ENCODE measurements at places on chromosomes 2 and 18.
A peak's percentile ranks its signal among the peaks of the same experiment; 100 is the strongest.

GRCh38 chr2:239013678-239013976 lies 165.7 kb downstream of the TWIST2 start:
- DNase-seq: no peak

- no peak for DNase-seq
Measured at GRCh38 chr18:70387027-70387426, 98.2 kb downstream of the SOCS6 start.

GRCh38 chr2:3572620-3573019 lies 2.4 kb upstream of the RPS7 start:
- no peak for DNase-seq

- DNase-seq: peak; percentile 94
Measured at GRCh38 chr2:120765678-120766469, 30.2 kb downstream of the GLI2 start.

GRCh38 chr2:210586381-210586780 lies 30.0 kb downstream of the CPS1 start:
- peak; percentile 39 for DNase-seq

GRCh38 chr2:217393585-217394032 lies 533.7 kb upstream of the TNP1 start:
- peak; percentile 90 for DNase-seq

DNA sequence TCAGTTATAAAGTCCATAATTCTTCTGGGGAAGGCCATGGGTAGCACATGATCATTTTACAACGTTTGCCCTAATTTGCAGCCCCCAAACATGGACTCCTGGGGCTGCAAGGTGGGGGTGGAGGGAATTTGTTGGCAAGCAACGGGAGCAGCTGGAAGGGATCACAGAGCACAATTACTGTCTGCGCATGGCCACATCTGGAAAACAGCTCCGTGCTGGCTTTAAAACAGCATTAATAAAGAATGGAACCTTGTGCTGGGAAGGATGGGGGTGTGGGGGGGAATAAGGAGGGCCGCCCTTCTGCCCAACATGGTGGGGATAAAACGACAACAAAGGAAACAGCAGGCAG lies 60.9 kb upstream of the SLC14A2 start:
- DNase-seq: no peak

GRCh38 chr18:10232062-10232461 lies 222.4 kb upstream of the APCDD1 start:
- DNase-seq: no peak

GRCh38 chr2:27307287-27307544 lies 1.0 kb downstream of the UCN start:
- DNase-seq: no peak

DNA sequence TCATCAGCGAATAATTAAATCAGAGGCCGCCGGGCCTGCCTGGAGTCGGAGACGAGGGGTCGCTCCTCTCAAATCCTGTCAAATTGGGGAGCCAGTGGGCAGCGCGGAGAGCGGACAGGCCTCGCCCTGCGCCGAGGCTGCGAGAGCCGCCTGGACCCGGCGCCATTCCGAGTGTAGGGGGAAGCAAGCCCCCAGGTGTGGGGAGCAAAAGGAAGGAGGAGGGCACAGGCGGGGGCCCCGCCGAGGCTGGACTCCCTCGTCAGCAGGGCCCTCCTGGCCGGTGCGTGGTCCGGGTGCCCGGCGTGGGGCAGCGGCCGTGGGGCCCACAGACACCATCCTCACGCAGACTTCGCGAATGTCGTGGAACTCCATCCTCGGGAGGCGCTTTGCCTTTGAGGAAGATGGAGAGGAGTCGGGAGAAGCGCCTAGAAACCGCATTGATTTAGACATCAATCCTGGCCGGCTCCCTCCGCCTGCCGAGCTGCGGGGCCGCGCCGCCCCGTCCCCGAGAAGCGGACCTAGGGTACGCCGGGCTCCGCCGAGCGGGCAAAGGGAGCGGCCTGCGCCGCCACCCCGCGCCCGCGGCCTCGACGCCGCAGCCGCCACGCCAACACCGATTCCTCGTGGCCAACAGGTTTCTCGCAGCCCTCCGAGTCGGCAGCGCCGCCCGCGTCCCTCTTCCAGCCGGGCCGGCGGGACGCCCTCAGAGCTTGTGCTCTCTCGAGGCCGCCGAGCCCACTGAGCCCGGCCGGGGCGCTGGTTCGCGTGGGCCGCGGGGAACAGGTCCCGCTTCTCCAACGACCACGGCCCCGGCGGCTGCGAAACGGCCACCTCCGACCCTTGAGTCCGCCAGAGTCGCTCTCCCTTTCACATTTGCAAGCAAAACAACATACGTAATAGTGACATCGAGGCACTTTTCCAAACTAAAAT lies 6.7 kb upstream of the ONECUT2 start:
- DNase-seq: no peak

DNA sequence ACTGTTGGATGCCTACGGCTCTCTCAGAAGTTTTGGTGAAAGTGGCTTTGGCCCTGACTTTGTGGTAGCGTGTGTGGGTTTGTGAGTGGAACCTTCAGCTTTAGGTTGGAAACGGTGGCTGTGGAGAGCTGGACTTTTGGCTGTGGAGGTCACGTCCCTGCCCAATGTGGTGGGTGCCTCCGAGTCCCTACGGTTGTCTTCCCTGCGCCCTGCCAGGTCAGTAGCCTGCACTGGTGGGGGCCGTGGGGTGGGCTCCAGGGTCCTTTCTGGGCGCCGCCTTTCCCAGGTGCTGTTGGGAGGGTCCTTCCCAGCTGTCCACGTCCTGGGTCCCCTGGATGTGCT lies 11.1 kb downstream of the COLEC11 start:
- no peak for DNase-seq

GRCh38 chr2:206558492-206558891 lies 83.8 kb upstream of the FAM237A start:
- DNase-seq: no peak

DNA sequence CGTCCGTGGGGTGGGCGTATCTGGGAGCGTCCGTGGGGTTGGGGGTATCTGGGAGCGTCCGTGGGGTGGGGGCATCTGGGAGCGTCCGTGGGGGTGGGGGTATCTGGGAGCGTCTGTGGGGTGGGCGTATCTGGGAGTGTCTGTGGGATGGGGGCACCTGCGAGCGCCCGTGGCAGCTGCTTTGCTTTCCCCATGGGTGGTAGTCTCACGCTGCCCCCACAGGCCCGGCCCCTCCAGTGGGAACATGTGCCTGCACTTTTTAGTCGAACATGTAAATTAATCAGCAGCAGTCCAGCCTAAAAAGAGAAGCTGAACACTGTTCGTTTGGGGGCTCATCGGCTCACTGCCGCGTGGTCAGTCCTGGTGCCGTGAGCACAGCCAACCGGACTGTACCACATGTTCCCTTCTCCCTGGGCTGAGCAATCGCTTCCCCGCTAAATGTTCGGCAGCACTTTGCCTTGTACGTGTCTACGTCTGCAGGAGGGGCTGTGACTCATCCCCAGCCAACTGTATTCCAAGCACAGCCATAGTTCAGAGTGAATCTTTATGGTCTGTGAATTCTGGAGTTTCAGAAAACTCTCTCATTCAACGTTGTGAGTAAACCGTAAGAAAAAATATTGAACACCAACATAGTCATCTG lies 271.5 kb downstream of the AGAP1 start:
- DNase-seq: peak; percentile 94

DNA sequence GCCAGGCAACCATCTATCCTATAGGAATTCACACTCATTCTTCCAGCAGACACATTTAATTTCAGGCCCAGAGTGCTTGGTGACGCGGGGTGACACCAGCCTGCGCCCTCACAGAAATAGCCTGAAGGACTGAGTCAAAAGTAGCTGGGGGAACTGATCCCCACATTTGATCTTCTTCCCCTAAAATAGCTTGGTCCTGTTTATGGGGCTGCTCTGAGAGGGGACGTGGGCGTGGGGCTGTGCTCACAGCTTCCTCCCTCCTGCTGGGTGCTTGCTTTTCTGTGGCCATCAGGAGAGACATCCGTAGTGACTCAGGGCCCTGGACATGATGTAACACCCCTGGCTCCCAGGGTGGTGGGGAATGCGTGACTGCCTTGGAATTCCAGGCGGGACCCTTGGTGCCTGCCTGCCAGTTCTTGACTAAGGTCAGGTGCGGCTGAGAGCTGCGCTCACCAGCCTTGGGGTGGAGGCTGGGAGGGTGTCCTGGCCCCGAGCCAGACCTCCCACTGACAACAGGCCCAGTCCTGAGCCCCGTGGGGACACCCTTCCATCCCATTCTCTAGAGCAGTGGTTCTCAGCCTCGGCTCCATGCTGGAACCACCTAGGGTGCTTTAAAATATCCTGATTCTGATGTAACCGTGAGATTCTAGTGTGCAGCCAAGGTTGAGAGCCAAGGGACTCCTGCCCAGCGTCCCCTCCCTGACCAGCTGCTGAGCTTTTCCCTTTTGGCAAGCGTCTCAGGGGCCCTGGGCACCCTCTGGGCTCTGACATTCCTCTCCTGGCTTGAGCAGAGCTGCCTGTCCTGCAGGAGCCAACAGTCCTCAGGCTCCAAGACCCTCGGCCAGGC lies 47.4 kb upstream of the SMAD7 start:
- peak; percentile 99 for DNase-seq

- DNase-seq: no peak
Measured at GRCh38 chr2:101208830-101209229, 43.9 kb upstream of the CNOT11 start.

DNA sequence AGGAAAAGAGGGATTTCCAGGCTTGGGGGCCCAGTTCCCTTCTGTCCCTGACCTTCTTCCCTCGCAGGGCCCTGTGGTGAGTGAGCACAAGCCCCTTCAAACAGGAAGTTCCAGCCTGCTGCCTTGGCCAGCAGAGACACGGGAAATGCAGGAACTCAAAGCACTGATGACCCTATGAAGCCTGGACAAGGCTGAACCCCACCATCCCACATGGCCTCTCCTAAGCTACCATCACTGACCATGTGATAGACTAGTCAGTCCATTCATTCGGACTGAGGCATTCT lies 196.4 kb downstream of the TNS1 start:
- DNase-seq: no peak

GRCh38 chr2:118986738-118987137 lies 44.7 kb downstream of the MARCO start:
- DNase-seq: no peak

DNA sequence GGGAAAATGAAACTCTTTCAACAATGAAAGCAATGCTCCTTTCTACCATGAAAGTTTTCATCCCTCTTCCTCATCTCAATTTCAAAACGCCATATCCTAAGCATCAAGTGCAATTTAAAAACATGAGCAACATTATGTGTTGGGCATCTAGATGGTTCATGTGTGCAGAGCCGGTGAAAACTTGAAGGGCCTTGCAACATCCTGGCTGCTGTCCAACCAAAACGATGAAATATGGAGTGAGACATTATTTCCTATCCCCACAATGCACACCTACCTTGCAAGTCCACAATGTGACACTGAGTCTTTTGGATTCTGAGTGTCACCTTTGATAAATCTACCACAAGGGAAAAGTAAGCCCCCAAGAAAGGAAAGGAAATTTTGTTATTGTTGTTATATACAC lies 110.0 kb downstream of the NCKAP5 start:
- DNase-seq: peak; percentile 32

DNA sequence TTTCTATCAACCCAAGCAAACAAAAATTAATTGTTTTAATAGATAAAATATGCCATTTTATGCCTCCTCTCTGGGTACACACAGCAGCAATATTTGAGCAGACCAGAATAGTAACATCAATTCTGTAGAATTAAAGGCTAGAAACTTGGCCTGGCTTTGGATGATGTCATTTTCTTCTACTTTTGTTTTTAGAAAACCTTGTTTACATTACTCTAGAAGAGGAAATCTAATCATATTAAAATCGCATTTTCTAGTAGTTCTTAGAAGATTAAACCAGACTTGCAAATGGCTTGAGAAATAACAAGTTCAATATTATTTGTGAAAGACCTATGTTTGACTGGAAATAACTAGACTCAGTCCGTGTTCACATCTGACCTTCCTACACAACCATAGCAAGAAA lies 102.3 kb upstream of the RFX8 start:
- peak; percentile 8 for DNase-seq

DNA sequence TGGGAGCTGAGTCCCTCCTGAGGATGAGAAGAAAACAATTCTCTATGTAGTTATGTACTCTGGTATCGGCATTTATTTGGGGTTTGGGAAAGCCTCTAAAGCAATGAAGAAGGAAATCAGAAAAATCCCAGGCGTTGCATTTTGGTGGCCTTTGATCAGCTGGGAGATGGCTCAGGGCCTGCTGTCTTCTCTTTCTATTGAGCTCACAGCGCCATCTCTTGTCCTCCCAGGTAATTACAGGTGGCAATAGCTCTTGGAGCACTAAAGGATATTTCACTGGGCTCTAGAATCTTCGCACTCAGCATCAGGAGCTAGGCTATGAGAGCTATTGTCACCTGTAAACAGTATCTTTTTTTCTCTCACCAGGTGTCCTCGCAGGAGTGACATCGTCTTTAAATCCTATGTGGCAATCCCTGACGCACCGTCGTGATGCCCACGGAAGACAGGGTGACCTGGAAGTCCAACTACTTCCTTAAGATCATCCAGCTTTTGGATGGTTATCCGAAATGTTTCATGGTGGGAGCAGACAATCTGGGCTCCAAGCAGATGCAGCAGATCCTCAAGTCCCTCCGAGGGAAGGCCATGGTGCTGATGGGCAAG lies 76.1 kb upstream of the PMAIP1 start:
- peak; percentile 86 for DNase-seq

DNA sequence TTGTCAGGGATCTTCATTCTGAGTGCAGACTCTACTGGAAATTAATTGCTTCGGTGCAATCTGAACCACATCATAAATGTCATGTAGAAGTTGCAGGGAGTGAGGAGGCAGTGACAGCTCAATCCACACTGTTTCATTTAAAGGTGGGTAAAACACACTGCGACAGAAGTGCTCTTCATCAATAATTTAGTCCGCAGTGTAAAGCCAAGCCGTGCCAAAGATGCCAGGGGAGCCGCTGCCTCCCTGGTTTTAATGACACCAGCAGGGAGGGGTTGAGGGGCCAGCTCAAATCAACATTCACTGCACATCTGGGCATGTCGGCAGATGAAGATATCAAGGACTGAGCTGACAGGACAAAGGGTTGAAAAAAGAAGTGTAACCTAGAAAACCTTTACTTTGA lies 305.7 kb upstream of the VRK2 start:
- DNase-seq: no peak

DNA sequence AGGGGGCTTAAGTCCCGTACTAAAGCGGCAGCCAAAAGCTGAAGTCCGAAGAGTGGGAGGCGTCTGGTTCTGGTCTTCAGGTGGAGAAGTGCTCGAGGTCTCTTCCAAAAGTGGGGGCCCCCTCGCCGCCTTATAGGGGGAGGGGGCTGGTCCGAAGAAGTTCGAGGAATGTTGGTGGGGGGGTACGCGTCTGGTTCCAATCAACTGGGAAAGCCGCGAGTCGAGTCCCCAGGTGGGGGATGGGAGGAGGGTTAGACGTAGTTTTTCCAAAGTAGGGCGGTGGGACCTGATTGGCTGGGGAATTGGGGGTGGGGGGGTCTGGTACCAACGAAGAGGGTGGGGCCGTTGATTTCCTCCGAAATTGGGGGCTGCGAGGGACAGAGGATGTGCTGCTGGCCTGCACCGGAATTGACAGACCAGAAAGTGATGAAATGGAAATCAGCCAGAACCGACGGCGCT lies 594 bp downstream of the ITM2C start:
- DNase-seq: peak; percentile 21

DNA sequence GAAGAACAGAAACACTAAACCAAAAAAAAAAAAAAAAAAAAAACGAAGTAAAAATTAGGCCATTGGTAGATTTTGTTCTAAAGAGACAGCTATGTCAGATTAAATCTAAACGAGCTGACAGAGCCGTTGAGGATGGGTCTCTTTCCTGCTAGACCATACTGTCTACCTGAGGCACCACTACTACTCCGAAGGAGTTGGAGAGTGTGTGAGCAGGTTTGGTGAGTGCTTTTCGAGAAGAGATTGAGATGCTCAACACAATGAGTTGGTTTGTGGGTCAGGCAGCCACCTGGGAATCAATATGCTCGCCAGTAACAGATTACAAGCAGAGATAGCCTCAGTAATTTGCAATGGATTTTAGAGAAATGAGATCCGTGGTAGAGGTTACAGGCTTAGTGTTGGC lies 281.5 kb upstream of the EPAS1 start:
- DNase-seq: no peak
